Neural crest cell (in vitro differentiated cells): ENCODE measurements at places on chromosomes 3 and 15. TPM values are rescaled to one million over a fixed set of nuclear protein-coding genes. Genes with fewer than 3 reads are reported as not detected.

- DNase-seq: no peak
Observed at GRCh38 chr3:42001777-42002176, 39.9 kb upstream of the ULK4 start.

- DNase-seq: peak; percentile 46
Observed at GRCh38 chr3:197750396-197750831, 731 bp downstream of the FYTTD1 start.

- DNase-seq: no peak
Observed at GRCh38 chr3:177606891-177607290, 409.6 kb upstream of the TBL1XR1 start.

DNA sequence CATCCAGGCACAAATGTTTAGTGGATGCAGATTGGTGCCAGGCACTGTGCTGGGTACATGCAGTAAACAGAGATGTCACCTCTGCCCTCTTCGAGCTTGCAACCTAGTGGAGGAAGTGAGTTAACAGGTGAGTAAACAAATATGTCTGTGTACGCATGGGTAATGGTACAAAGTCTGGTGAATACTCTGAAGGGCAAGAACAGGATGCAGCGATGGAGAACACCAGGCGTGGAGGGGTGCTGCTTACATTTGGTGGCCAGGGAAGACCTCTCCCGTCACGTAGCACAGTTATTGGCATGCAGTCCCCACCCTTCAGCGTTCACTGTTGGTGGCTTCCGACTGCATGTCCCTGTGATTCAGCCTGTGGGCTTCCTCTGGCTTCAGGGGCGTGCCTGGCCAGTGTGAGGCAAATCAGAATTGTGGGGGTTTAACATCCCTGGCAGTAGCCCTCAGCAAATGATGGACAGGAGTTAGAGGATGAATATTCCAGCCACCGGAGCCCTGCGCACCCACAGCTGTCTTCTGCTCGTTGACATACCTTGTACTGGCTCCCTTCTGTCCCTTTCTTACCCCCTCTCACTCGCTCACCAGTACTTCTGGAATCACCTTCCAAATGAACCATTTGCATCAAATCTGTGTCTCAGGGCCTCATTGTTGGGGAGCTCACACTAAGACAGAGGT lies 9.1 kb upstream of the HDAC11 start:
- DNase-seq: no peak

DNA sequence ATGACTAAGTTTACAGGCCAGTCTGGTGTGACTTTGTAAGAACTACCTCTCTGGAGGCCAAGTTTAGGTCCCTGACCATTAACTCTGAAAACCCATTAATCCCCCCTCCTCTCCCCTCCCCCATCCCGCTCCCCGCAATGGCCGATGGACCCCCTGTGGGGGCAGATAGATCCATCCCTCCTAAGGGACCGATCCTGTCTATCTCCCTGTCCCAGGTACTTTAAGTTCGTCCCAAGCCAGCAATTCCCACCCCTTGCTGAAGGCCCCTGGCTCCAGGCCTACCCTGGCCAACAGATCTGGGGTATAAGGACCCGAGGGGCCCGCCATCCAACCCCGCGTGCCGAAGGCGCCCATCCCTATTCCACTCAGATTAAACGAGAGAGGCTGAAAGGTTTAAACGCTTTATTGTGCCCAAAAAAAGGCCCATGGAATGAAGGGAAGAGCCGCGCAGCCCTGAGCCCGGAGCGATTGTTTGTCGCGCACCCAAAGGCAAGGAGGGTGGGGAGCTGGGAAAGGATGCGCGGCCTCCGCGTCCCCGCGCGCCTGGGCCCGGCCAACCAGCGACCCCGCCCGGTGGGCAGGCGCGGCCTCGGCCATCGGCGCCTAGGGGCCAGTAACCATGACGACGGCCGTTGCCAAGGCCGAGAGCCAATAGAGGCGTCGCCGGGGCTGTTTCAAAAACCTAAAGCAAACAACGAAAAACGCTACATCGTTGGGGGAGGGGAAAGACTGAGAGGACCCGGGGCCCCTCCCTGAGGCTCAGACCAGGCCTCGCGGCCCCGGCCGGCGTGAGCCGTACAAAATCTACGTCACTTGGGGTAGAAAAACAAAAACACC lies 35.9 kb downstream of the HMCES start:
- peak; percentile 88 for DNase-seq

- DNase-seq: no peak
Observed at GRCh38 chr15:62945063-62945462, 97.5 kb upstream of the TPM1 start.

DNA sequence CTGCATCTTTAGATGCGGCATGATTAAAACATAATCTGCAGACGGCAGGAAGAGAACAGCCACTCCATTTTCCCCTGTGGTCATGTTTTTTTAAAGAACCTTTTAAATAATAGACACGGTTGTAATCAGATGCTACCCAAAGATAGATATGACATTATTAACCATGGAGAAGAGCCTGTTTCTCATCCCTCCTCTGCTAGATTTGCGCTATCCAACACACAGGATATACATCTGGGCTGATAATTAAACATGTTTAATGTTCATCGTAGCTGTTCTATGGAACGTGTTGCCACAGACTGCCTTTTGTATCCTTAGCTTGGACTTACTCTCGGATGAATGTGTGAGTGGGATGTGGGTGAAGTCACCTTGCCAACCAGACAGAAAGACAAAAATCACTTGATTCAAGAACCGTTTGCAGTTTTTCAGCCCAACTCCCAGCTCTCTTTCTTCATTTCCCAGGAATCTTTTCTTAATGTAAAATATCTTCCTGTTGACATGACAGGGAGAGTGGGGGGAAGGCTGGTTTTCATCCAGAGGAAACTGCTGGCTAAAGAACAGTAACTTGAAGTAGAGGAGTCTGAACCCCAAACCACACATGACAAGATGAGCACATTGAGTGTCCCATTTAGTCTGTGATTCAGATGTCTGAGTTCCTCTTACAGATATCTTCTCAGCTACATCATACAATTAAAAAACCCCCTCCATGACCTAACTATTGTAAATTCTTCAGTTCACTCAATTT lies 118.6 kb upstream of the PRICKLE2 start:
- no peak for DNase-seq

GRCh38 chr3:13046569-13047274 lies 26.5 kb downstream of the IQSEC1 start:
- no peak for DNase-seq

DNA sequence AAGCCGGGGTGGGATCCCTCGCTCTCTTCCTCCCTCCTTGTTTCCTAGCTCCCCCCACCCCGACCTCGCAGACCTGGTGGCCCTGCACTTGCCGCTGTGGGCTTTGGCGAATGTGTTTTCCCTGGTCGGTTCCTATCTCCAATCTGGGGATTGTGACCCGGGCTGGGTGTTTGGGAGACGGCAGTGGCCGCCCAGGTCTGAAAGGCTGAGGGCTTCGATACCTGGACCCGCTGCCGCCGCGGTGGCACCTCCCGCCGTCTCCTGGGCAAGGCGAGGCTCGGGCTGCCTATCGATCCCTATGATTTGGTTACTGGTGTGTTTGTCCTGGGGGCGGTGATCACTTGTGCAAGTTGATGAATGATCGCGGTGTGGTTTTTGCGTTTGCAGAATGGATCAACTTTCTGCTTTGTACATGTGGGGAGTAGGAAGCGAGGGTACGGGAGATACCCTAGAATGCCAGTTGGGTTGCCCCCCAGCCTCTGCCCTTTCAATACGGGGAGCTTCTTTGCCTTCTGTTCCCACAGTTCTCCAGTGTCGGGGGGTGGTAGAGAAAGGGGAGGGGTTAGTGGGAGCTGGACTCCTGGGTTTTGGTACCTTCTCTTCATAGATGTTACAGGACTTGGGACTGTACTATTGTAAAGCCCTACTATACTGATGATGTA lies 3.0 kb downstream of the BBX start:
- peak; percentile 7 for DNase-seq

DNA sequence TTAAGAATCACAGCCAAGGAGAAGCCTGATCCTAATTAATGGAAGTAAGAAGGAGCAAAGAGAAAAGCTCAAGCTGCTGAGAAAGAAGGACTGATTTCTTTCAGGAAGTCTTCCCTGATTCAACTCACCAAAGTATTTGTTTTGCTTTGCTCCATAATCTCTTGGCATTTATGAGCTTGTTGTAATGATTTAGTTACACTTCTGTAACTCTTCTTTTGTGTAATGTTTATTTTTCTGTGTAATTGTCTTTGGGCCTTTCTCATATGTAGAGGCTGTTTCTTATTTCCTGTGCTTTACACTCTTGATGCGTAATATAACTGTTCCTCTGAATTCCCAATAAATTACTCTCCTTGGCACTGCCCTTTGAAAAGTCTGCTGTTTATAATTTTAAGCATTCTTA lies 80.0 kb downstream of the COL6A5 start:
- DNase-seq: no peak

- no peak for DNase-seq
Observed at GRCh38 chr3:128348805-128349531, 117.7 kb downstream of the DNAJB8 start.

DNA sequence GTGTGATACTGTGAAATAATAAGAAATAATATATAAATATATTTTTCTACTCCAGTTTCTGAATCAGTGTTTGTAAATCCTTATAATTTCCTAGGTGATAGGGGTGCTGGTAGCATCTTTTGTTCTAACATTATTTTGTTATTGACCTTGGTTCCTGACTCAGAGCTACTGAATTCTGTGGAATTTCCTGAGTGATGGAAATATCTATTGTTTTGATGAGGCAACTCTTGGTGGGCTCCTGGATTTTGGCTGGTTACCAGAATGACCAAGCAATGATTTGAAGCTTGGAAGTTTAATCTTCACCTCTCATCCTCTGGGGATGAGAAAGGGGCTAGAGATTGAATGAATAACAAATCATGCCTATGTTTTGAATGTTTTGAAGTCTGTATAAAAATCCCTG lies 377.3 kb downstream of the LPP start:
- no peak for DNase-seq

DNA sequence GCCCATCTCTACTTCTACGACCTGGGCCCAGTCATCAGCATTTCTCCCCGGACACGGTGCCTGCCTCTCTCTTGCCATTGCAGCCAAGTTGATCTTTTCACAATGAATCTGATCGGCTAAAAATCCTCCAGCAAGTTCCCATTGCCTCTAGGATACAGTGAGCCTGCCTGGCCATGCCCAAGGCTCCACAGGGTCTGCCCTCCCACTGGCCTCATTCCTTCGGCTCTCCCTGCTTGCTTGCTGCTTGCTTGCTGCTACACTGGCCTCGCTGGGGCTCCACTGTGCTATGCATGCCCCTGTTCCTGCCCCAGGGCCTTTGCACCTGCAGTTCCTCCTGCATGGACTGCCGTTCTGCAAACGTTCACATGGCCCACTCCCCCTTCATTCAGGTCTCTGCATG lies 2.0 kb downstream of the ABTB1 start:
- no peak for DNase-seq

DNA sequence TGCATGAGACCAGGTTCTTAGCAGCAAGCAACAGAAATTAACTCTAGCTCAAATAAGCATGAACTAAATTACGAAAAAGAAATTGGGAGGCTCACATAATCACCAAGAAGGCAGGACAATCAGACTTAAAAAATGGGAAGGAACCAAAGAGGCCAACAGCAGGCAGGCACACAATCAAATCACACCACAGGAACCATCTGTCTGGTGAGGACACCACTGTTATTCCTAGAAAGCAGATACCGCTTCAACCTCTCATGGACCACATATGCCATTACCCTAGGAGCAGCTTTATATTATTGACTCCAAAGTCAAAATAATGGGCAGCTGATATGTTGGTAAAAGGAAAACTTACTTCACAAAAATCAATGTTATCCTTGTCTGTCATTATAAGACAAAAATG lies 51.6 kb downstream of the SUCLG2 start:
- DNase-seq: no peak

GRCh38 chr3:51471775-51472652 lies 27.8 kb downstream of the DCAF1 start:
- DNase-seq: no peak

The SOX2 gene
- total RNA-seq: 105 and 110 TPM in 2 replicates

The ZNF106 gene
- total RNA-seq: 61.3 and 69.6 TPM in 2 replicates

The COLQ gene
- total RNA-seq: 2.8 and 3.2 TPM in 2 replicates

The CD276 gene
- 184 and 199 TPM in 2 replicates for total RNA-seq

The TM4SF4 gene
- total RNA-seq: not detected in 2 replicates

The SGO1 gene
- total RNA-seq: 33.3 and 34.8 TPM in 2 replicates

The PCOLCE2 gene
- total RNA-seq: 4.9 and 6.3 TPM in 2 replicates

The SNX22 gene
- 12.7 and 12.9 TPM in 2 replicates for total RNA-seq

The CATSPER2 gene
- 2.7 and 2.8 TPM in 2 replicates for total RNA-seq

The ADCY5 gene
- 2.2 and 2.8 TPM in 2 replicates for total RNA-seq

The GPR156 gene
- 1.4 and 2.4 TPM in 2 replicates for total RNA-seq

The ROBO2 gene
- total RNA-seq: 26.0 and 27.9 TPM in 2 replicates
